Amniotic stem cell (primary cell): ENCODE measurements at places on chromosomes 16 and 17.

GRCh38 chr17:19720210-19720475 lies 3.8 kb upstream of the SLC47A2 start:
- no peak for DNase-seq

GRCh38 chr17:81999587-81999975 lies 22.2 kb downstream of the ASPSCR1 start:
- DNase-seq: no peak

- no peak for DNase-seq
Measured at GRCh38 chr16:58628845-58629732, 537 bp downstream of the CNOT1 start.

- DNase-seq: no peak
Measured at GRCh38 chr17:76089680-76090516, 10.9 kb downstream of the ZACN start.

- DNase-seq: no peak
Measured at GRCh38 chr17:3922765-3923164, 6.5 kb upstream of the P2RX1 start.

- no peak for DNase-seq
Measured at GRCh38 chr17:17679748-17680147, 1.5 kb upstream of the RAI1 start.

DNA sequence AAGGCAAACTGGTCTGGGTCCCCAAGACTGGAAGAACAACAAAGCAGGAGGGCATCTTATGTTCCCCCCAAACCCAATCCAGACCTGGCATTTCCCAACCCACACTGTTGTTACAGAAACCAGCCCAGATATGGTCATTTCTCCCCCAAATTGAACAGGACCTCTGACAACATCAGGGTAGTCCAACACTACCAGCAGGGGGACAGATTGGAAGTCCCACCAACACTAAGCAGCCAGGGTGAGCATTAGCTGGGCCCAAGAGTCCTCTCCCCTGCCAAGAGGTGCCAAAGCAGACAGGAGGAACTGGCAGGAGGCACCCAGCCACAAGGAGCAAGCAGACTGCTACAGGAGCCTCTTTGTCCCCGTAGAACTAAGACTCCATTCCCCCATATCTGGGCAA lies 29.3 kb upstream of the CNEP1R1 start:
- no peak for DNase-seq

DNA sequence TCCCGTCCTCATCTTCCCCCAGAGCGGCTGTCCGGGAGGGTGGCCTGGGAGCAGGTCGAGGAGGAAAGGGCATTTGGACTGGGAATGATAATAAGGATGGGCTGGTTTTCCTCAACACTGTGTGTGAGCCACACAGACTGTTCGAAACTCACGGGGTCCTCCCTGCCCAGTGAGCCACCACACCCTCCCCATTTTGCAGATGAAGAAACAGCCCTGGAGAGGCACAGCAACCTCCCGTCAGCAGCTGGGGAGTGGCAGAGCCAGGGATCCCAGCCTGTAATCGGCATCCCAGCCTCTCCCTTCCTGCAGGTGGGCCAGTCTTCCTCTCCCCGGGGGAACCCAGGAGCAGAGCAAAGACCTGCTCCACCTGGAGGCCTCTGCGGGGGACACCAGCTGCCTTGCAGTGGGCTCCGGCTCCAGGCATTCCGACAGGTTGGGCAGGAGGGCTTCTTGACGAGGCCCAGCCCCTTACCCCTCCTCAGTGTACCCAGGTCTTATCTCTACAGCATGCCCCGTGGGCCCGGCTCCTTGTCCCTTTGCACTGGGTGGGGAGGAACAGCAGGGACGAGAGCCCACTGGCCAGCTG lies 23.8 kb downstream of the ENGASE start:
- no peak for DNase-seq

- DNase-seq: no peak
Measured at GRCh38 chr17:81397314-81398175, 2.3 kb downstream of the BAHCC1 start.

GRCh38 chr17:43597624-43598356 lies 51.6 kb upstream of the ETV4 start:
- no peak for DNase-seq

- DNase-seq: peak; percentile 55
Measured at GRCh38 chr17:31269578-31269983, 27.5 kb downstream of the OMG start.

GRCh38 chr16:86072328-86073102 lies 173.6 kb downstream of the IRF8 start:
- peak; percentile 47 for DNase-seq

DNA sequence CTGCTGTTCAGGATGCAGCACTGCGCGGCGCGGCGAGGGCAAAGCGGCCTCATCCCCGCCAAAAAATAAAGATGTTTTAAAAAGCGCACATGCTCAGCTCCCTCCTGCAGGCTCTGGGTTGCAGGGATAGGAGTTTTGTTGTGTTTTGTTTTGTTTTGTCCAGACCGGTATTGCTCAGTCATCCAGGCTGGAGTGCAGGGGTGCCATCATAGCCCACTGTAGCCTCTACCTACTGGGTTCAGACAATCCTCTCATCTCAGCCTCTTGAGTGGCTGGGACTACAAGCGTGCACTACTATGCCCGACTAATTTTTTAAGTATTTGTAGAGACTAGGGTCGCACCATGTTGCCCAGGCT lies 636 bp downstream of the WWOX start:
- no peak for DNase-seq

GRCh38 chr17:75271955-75272847 lies 1.2 kb upstream of the MIF4GD start:
- DNase-seq: no peak
